ENCODE measurements at places on chromosomes 13 and 19. TPM values are rescaled to one million over a fixed set of nuclear protein-coding genes. Genes with fewer than 3 reads are reported as not detected.

TEX26 gene
- not detected for total RNA-seq

SYT3 gene
- total RNA-seq: not detected

PRKD2 gene
- 35.5 TPM for total RNA-seq

TEX101 gene
- total RNA-seq: not detected

FXYD1 gene
- not detected for total RNA-seq

CCDC70 gene
- total RNA-seq: not detected

FNDC3A gene
- 22.0 TPM for total RNA-seq

TSKS gene
- not detected for total RNA-seq

ZNF653 gene
- total RNA-seq: 8.4 TPM

SLC25A41 gene
- total RNA-seq: not detected

ATXN8OS gene
- not detected for total RNA-seq

OSCAR gene
- total RNA-seq: 0.70 TPM

PROZ gene
- not detected for total RNA-seq

ATP1A3 gene
- total RNA-seq: 0.04 TPM

TOMM40 gene
- 175 TPM for total RNA-seq

SIGLEC8 gene
- total RNA-seq: not detected

LGALS7 gene
- total RNA-seq: not detected

ZNF836 gene
- total RNA-seq: 5.5 TPM

S1PR5 gene
- total RNA-seq: 27.2 TPM

ZNF85 gene
- total RNA-seq: 1.4 TPM

ZNF429 gene
- 1.3 TPM for total RNA-seq

RNU6-9 gene
- total RNA-seq: not detected

RXFP2 gene
- not detected for total RNA-seq

ZIM2 gene
- not detected for total RNA-seq

KLK15 gene
- not detected for total RNA-seq

RPL21 gene
- total RNA-seq: 1,506 TPM

NKG7 gene
- not detected for total RNA-seq

PRKCSH gene
- 216 TPM for total RNA-seq

ZNF709 gene
- 0.47 TPM for total RNA-seq

NBEA gene
- total RNA-seq: 0.08 TPM

GIPR gene
- 1.4 TPM for total RNA-seq

ZNF724 gene
- 5.0 TPM for total RNA-seq

FXYD3 gene
- 479 TPM for total RNA-seq

TLE6 gene
- total RNA-seq: not detected

CCNA1 gene
- 18.2 TPM for total RNA-seq

KLHL1 gene
- total RNA-seq: not detected
